ENCODE measurements at places on chromosomes 12 and 14.

- ATAC-seq, result no peak
Measured at GRCh38 chr14:24874514-24875202, 175.3 kb downstream of the STXBP6 start.

DNA sequence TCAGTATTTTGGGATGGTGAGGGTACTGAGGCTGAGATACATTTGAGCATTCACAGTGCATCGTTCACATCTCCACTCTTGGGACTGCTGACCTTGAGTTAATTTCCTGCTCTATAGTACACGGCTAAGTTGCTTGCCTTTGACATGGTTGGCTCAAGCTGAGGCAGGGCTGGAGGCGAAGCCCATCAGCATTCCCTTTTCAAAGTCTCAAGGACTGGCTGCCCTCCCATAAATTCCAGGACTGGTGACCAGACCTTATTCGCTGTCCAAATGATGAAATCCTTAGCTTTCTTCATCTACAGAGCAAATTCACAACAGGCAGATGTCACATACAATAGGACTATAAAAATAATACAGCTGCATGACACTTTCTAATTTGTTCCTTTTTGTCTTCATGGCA, 85.9 kb downstream of the SSPN start:
- no peak for ATAC-seq

- ATAC-seq, result no peak
Measured at GRCh38 chr14:69052181-69052601, 73.1 kb upstream of the ACTN1 start.

DNA sequence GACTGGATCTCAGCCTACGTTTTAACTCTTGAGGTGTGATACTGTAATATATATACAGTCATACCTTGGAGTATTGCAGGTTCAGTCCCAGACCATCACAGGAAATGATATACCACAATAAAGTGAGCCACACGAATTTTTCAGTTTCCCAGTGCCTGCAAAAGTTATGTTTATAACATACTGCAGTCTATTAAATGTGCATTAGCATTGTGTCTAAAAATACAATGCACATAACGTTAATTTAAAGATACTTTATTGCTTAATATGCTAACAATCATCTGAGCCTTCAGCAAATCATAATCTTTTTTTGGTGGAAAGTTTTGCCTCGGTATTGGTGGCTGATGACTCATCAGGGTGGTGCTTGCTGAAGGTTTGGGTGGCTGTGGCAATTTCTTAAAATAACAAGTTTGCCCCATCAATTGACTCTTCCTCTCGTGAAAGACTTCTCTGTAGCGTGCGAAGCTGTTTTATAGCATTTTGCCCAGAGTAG, 18.9 kb downstream of the PYROXD1 start:
- no peak for ATAC-seq

DNA sequence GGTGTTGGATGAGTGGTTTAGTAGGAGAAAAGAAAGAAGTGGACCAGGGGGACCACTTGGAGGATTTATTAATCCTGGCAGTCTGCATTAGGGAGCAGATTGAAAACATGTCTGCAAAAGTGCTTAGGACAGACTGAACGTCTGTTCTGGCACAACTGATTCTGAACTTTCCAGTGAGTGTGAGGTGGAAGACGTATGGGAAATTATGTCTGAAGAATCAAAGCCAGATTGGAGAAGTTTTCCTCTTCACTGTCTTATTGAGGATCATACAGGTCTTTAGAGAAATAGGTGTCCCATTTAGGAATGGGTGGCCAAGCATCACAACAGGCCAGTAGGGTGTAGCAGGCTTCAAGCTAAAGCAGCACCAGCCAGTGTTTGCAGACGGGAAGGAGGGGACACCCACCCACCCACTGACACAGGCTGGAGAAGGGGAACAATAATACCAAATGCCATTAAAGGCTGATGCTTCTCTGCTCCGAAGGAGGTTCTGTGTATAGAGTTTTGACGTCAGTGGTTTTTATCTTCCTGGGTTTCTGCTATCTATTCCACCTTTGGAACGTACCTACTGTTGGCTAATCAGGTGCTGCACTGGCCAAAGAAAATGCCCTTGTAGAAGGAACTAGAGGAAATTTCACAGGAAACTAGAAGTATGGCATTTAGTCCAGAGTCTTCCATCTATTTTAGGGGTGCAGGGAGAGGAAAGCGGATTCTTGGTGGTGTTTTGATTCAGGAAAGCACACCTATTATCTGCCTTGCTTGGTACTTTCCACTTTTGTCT, 1.8 kb downstream of the SRRM4 start:
- ATAC-seq, result no peak

DNA sequence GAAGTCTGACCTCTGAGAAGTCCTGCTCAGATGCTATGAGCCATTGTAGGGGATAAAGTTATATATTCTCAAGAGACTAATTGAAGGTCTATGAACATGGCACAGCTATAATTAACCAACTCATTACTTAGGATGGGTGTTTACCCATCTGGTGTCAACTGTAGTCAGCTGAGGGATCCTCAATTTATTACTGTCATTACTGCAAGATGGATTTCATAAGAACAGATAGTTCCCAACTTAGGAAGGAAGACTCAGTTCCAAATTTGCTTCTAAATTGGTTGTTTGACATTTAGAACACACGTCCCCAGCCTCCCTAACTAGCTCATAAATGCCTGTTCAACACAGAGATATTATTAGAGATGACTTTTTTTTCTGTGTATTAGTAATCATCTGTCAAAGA, 81.4 kb downstream of the FRMD6 start:
- ATAC-seq, result no peak
